Esophagus muscularis mucosa (tissue), 4 donors: ENCODE measurements at places on chromosomes 16 and 17. TPM values are rescaled to one million over a fixed set of nuclear protein-coding genes. Genes with fewer than 3 reads are reported as not detected.
A peak's percentile ranks its signal among the peaks of the same experiment; 100 is the strongest.

PPM1E gene
- total RNA-seq = 0.42 TPM

HEATR9 gene
- not detected for total RNA-seq

ABCA8 gene
- total RNA-seq = 61.0 TPM

SLFN13 gene
- total RNA-seq = 5.1 TPM

POLR3E gene
- total RNA-seq = 50.5 TPM

- no peak for DNase-seq
Measured at GRCh38 chr17:41965694-41966462, 717 bp upstream of the CNP start.

DNA sequence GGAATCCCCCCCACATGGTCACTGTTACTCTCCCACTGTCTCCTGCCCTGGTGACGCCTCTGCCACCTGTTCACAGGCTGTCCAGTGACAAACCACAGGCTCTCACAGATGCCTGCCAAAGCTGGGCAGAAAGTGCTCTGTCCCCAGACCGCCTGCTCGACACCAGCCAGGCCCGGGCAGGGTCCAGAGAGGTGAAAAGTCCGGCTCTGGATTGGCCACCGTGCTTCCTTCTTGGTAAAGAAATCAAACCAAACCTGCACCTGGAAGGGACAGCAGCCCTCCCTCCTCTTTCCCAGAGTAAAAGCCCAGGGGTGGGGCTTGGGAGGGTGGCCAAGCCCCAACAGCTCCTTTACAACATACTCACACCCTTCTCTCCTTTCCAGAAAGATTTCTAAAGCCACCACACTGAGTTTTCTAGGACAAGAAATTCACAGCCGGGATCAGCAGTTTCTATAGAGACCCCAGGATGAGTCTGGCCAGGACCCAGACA lies 6.2 kb downstream of the PCGF2 start:
- DNase-seq = no peak

DNA sequence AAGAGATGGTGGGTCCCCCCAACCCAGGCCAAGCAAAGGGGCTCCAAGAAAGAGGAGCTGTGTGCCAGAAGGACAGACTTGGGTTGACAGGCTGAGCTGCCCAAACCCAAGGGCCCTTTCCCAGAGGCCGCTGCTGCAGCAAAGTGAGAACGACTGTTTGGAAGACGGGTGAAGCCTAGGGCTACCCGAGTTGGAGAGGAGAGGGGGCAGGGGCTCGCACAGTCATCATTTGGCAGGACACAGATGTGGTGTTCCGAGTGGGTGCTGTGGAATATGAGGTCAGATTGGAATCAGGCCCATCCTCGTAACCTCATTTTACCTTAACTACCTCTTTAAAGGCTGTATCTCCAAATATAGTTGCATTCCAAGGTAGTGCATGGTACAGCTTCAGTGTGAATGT lies 5.3 kb upstream of the MFAP4 start:
- no peak for DNase-seq

- DNase-seq = no peak
Measured at GRCh38 chr16:27761816-27762215, 211.9 kb downstream of the KATNIP start.

- DNase-seq = no peak
Measured at GRCh38 chr16:2715966-2716885, 3.8 kb downstream of the PRSS27 start.

DNA sequence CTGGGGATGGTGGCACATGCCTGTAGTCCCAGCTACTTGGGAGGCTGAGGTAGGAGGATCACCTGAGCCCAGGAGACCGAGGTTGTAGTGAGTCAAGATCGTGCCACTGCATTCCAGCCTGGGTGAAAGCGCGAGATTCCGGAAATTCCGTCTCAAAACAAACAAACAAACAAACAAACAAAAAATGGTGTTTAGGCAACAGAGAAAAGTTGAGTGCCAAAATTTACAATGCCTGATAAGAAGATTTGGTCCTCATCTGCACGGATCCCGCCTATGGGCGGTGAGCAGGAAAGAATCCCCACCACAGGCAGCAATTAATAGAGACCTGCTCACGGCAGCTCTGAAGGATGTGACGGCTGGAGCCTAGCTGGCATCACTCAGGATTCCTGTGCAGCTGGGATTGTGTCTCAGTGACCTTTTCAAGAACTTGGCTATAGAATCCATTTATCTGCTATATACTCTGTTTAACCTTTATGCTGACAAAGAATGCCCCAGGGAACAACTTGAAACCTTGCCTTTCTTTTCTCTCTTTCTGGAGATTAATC lies 14.0 kb upstream of the TEX2 start:
- no peak for DNase-seq

GRCh38 chr17:17566896-17567513 lies 24.5 kb downstream of the PEMT start:
- DNase-seq = no peak

DNA sequence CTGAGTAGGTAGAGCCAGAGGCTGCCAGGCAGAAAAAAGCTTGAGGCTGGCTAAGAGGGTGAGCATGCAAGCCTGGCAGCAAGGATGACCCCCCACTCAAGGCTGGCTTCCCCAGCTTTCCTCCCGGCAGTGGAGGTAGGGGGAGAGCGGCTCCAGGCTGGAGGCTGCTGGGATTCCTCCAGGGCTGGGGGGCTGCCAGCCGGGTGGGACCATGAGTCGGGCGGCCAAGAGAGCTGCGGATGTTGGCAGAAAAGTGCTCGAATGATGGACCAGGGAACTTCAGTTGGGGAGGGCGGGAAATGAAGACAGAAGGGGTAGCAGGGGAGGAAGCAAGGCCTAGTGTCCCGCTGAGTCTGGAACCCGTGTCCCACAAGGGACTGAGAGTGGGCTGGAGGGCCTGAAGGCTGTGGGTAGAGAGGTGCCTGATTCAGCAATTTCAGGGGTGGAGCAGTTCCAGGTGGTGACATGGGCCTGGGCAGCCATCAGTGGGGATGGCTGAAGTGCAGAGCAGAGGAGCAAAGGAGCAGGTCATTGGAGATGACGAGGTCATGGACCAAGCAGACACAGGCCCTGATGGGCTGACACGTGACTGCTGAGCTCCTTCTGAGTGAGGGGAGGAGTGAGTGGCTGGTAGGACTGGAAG lies 20.3 kb downstream of the HSD11B2 start:
- no peak for DNase-seq

GRCh38 chr16:10827691-10828341 lies 9.2 kb upstream of the TVP23A start:
- peak; percentile 95 for DNase-seq

- DNase-seq = no peak
Measured at GRCh38 chr17:14498812-14499211, 197.9 kb downstream of the HS3ST3B1 start.

DNA sequence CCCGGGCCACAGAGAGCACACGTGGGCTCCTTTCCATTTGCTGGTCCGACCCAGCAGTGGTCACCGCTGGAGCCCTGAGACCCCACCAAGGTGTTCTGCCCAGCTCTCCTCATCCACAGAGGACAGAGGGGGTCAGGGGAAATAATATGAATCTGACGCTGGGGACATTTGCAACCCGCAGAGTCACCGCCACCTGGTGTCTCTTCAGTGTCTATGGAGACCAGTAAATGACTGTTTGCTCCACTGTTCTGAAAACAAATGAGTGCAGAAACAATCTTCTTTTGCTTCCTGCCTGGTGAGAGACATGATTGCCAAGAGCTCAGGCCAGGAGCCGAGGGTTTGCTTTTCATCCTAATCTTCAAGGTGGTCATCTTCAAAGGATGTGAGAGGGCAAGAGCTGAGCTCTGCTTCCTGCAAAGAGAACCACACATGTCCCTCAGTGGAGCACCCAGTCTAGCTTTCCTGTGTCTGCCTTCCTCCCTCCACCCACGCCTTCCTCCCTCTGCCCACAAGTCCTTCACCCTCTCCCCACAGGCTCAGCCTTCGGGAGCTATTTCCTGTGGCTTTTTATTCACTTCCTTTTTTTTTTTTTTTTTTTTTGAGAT lies 14.7 kb upstream of the KLHDC4 start:
- no peak for DNase-seq

DNA sequence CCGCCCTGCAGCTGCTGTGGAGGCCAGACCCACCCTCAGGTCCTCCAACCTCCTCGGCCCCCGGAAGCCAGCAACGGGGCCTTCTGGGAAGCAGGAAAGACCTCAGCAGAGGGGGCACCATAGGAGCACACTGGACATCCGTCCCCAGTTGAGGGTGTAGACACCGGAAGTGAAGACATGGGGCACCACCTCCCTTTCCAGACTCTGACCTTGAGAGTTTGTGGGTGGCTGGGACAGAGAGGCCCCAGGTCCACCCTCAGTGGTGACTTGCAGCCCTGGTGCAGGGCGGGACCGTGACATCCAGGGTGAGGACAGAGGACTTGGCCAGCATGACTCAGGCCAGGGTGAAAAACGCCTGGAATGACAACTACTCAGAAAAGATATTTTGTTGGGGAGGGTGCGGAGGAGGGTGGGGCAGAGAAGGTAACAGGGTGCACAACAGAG lies 19.9 kb downstream of the CEP295NL start:
- DNase-seq = peak; percentile 95

DNA sequence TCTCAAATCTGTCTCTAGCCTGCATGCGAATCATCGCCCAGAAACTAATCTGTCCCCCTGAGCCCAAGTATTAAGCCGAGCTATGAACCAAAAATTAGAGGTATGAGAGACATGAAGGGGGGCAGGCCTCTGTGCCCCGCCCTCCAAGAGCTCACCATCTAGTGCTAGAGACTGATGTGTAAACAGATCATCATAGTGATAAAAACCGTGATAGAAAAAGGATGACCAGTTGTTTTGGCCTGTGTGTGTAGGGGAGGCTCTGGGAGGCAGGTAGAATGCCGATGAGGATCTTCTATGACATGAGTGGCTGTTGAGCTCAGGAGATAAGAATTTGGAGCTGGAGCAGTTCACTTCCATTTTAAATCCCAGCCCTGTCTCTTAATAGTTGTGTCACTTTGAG lies 89.1 kb upstream of the TBX2 start:
- no peak for DNase-seq

GRCh38 chr16:73572135-73572828 lies 524.4 kb upstream of the ZFHX3 start:
- no peak for DNase-seq

DNA sequence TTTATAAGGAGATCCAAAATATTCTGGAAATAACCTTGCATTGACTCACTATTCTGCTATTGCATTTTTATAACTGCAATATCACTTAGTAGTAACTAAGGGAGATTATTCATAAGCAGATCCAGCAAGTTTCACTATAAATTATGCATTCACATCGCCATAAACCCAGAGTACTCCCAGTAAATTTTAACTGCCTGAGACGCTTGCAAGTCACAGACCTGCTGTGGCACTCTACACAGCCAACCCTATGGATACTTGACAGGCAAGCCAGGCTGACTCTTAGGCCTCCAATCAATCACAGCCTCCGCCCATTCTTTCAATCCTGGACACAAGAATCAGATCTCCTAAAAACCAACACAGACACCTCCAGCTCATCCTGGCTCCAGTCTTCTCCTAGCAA lies 28.2 kb downstream of the USP31 start:
- no peak for DNase-seq
